Cardiac fibroblast (primary cell): ENCODE measurements at places on chromosomes 16 and 17.

DNA sequence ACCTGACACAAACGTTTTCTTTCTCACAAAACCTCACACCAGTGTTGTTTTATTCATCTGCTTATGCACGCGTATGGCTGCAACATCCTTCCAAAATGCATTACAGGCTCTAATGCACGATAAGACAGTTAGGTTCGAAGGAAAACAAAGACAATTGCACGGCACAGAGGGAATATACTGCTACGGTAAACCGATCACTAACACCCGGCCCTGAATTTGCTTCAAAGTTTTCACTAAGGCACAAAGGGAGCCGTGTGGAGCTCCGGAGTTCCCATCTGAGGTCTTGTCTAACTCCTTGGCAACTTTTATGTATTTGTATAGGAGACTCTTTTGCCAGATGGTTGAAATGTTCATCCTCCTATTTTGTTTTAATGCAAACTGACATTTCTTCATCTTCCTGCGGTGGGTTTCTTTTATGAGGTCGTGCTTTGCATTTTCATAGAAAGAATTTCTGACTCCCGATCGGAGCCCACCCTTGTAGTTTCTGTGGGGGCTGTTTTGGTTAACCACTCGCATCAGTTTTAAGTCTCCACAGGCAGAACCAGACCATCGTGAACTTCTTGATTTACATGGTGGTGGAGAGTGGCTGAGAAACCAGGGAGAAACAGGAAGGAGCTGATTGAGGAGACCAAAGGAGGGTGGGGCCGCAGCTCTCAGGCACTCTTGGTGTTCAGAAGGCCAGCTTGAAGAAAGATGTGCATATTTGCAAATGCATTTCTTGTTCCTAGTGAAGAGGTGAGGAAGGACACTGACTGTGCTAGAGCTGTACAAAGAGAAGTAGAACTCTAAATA lies 516.8 kb downstream of the MAF start:
- no peak for DNase-seq

DNA sequence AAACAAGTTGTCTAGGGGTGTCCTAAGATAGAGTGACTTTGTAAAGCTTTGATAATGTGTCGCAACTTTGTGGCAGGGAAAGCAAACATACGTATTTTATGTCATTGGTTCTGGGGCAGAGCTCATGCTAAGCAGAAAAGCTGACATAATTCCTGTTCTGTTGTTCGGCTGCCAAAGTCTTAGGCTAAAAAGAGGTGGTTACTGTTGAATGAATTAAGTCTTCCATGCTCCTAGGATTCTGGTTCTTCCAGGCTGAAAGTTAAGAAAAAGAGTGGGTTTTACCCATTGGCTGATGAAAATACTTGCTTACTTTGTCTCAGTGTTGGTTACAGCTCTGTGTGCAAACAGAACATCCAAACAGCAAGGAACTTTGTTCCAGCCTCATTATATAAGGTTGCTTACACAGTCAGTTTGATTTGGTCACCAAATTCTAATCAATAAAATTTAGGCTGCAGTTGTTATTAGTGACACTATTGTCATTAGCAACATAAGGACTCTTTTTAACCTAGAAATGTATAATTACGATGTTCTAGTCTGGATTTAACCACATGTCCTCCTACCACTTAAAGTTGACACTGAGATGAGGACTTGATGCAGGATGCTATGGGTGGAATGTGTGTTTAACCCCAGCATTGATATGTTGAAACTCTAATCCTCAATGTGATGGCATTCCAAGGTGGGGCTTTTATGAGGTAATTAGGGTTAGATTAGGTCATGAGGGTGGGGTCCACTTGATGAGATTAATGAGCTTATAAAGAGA lies 114.0 kb upstream of the GOT2 start:
- DNase-seq, result no peak

DNA sequence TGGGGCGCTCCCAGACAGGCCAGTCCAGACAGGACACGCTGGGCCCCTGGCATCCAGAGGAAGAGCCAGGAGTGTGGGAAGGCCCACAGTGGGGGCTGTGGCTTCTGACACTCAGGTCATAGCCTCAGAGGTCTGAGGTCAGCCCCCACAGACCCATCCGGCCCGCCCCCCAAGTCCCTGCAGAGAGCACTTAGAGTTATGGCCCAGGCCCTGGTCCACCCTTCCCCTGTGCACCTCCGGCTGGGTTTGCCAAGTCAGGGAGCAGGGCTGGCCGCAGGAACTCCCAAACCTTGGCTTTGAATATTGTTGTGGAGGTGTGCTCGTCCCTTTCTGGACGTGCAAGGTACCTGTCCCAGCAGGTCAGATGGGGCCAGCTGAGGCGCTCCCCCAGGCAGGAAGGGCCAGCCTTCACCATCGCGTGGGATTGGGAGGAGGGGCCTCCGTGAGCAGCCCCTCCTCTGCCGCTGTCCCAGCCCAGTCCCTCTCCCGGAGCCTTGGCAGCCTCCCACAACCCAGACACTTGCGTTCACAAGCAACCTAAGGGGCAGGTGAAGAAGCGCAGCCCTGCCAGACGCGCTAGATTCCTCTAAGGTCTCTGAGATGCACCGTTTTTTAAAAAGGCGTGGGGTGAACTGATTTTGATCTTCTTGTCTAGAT lies 74.6 kb downstream of the SOCS1 start:
- no peak for DNase-seq

- DNase-seq, result peak; percentile 30
Observed at GRCh38 chr17:35002876-35003551, 22.7 kb downstream of the LIG3 start.

DNA sequence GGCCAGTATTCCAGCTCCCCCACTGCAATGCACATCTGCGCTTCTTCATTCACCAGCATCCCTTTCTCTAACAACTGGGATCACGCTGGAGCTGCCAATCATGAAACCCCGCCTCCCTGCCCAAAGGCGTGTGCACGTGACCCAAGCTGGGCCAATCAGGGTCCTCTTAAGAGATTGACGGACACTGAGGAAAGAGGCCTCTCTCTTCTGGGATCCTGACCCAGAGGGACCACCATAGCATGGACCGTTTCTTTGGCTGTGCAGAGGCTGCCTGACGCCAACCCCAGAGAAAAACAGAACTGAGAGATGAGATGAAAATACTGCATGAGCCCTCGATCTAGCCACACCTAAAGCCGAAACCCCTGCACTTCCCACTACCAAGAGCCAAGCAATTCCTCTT lies 32.0 kb downstream of the COTL1 start:
- DNase-seq, result no peak

DNA sequence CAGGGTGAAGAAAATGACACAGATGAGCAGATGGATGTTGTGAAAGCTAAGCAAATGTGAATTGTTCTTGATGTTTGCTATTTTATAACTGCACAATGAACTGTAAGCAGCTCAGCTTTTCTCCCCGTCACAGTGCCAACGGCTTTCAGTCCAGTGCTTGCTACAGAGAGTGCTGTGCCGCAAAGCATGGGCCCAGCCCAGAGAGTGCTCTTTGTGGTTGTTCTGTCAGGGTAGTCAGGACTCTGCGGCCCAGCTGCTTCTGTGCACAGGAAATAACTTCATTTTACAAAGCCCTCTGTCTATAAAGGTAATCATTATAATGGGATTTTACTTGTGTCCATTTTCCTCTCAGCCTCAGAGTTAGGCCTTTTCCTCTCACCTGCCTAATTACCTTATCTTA lies 39.1 kb downstream of the CDRT15 start:
- DNase-seq, result no peak

GRCh38 chr17:76917829-76918228 lies 49.6 kb downstream of the MGAT5B start:
- DNase-seq, result no peak

GRCh38 chr17:71872843-71873485 lies 247.9 kb upstream of the SOX9 start:
- DNase-seq, result no peak

- no peak for DNase-seq
Observed at GRCh38 chr16:85079785-85080570, 32.3 kb downstream of the CIBAR2 start.

DNA sequence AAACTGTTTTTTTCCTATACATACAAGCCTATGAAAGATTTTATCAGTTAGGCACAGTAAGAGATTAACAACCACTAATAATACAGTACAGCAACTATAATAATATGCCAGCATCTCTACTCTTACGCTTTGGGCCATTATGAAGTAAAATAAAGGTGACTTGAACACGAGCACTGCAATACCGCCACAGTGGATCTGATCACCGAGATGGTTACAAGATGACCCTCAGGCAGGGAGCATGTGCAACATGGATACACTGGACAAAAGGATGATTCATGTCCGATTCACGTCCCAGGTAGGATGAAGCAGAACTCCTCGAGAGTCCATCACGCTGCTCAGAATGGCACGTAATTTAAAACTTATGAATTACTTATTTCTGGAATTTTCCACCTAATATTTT lies 10.5 kb downstream of the PELP1 start:
- no peak for DNase-seq

- DNase-seq, result no peak
Observed at GRCh38 chr17:49285716-49286115, 55.1 kb upstream of the PHOSPHO1 start.

DNA sequence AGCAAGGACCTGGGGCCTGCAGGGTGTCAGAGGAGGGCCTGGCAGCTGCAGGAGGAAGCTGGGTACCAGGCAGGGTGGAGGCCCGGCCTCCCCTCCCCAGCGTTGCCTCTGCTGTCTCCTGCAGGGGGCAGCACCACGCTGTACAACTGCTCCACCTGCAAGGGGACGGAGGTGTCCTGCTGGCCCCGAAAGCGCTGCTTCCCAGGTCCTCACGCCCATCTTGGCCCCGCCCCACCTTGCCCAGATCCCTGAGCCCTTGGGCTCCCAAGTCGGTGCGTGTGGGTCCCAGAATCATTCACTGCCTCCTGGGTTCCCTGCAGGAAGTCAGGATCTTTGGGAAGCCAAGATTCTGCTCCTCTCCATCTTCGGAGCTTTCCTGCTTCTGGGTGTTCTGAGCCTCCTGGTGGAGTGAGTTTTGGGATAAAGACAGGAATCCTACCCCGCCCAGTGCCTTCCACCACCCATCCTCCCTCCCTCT lies 1.2 kb downstream of the TMEM95 start:
- DNase-seq, result peak; percentile 78

DNA sequence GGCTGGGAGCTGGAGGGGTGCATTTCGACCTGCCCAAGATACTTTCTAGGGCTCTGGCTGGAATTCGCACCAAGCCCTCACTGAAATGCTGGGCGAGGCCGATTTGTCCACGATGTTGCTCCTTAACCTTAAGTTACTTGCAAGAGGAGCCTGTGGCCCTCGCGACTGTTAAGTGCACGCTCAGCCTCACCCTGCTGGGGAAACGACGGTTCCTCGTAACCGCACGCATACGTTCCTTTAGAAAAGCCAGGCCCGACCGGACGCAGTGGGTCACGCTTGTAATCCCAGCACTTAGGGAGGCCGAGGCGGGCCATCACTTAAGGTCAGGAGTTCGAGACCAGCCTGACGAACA lies 607 bp upstream of the NCOR1 start:
- no peak for DNase-seq

- no peak for DNase-seq
Observed at GRCh38 chr17:78498848-78499247, 78.3 kb downstream of the DNAH17 start.

DNA sequence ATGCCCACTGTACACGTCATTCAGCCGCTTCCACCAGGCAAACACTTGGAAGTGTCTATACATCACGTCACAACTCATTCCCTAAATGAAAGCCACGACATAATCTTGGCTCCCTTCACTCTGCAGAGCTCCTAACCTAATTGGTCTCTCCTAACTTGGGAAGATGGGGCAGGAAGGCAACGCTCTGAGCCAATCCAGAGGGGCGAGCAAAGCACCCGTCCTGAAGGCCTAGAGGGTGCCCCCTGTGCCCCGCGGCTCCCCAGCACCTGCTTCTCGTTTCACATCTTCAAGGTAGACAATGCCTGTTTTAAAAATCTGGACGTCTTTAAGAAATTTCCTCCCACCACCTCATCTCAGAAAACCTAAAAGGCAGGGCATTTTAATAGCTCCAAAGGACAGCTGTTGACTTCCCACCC lies 1.0 kb downstream of the CSNK2A2 start:
- peak; percentile 27 for DNase-seq

GRCh38 chr17:56521414-56522141 lies 71.9 kb upstream of the NOG start:
- no peak for DNase-seq

DNA sequence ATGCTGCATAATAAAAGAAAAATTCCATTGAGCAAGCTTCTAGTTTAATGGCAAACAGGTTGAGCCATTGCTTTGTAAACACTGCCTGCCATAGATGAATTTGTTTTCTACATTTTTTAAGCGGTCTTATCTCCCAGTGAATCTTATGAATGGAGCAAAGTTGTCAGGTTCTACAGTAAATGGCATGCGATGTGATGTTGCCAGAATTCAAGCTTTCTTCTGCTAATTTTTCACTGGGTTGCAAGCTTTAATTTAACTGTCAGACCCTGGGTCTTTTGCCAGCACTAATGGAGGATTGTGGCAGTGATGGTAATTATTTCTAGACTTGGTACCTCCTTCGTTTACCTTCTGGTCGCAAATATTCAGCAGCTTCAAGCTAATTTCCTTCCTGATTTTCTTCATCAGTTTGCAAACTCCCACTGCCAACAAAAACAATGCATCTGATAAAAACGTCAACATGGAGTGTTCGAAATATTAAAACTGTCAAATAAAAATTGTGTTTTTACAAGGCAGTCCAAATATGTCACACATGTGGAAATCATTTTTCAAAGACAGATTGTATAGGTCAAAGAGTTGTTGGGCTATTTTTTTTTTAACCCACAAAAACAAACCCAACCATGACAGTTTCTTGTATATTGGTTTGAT lies 274.2 kb upstream of the ERCC4 start:
- no peak for DNase-seq

GRCh38 chr16:61909074-61909473 lies 127.2 kb downstream of the CDH8 start:
- DNase-seq, result peak; percentile 12

DNA sequence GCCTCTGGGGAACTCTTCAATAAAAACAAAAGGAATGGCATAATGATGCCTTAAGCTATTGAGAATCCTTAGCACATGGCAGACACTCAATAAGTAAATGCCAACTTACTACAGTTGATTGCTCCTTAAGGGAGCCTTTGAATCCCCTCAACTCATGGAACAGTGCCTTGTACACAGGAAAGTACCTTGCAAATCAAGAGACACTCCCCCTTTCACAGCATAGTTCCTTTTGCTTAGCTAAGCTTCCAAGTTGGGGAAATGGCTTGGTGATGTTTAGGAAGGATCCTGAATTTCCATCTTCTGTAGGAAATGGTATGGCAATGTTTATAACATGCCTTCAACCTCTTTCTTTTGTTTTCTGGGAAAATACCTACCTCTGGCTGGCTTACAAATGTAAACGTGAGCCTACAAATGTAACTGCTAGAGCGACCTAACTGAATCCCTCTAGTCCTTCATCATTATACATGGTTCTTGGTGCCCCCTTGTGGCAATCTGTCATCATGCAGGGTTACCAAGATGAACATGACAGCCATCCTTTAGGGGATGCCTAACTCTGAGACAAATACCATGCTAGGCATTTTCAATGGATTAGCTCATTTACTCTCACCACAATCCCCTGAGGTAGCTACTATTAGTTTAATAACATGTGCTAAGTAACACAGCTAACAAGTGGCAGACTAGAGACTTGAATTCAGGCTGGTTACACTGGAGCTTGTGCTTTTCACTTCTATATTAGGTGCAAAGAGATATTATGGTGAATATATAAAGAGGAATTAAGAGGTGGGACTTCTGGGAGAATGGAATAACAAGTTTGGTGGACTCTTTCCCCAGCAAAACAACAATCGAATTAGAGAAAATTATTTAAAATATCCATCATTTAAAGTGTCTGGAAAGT lies 65.0 kb downstream of the MMD start:
- peak; percentile 71 for DNase-seq
